ENCODE measurements at places on chromosomes 7 and 10. TPM values are rescaled to one million over a fixed set of nuclear protein-coding genes. Genes with fewer than 3 reads are reported as not detected.
A peak's percentile ranks its signal among the peaks of the same experiment; 100 is the strongest.

DNA sequence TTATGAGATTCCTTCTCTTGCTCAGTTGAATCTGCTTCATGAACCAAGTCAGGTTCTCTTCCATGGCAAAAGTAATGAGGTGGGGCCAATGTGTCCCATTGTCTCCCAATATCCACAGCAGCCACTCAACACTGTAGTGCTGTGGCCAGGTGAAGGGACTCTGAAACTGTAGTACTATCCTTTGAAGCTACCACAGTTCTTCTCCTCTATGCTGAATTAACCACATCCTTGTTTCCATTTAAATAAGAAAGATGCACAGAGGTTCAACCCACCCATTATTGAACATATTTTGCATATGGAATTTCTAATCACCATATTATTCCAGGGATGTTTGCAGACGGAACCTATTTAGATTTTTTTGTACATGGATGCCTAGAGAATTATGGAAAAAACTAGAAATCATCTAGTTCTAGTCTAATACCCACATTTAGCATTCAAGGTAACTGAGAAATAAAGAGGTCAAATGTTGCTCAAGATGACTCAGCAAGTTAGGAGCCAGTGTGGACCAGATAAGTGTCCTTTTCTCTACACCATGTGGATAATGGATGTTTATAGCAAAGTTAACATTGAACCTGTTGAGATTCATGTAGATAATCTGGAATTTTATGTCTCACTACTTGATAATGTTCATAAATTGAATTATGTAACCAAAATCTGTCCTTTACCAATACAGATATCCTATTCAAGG lies 64.5 kb downstream of the LRRTM3 start:
- H3K27ac ChIP-seq: no peak overlapping the region
- no peaks in the 10 kb centered on the region for H3K27me3 ChIP-seq
- H3K36me3 ChIP-seq: no peaks in the 10 kb centered on the region

The HTR5A gene
- total RNA-seq: not detected

The CADPS2 gene
- total RNA-seq: not detected

GRCh38 chr10:25565570-25565969 lies 368.5 kb upstream of the MYO3A start:
- H3K27me3 ChIP-seq: no peaks in the 10 kb centered on the region
- no peak for DNase-seq
- no peak overlapping the region for H3K4me3 ChIP-seq
- H3K27ac ChIP-seq: no peak overlapping the region

GRCh38 chr10:78584681-78585080 lies 484.1 kb upstream of the ZMIZ1 start:
- no peak overlapping the region for H3K4me3 ChIP-seq
- H3K36me3 ChIP-seq: no peaks in the 10 kb centered on the region
- no peak overlapping the region for H3K27ac ChIP-seq
- no peaks in the 10 kb centered on the region for H3K27me3 ChIP-seq
- no peak for DNase-seq
- H3K4me1 ChIP-seq: no peaks in the 10 kb centered on the region

GRCh38 chr10:7121154-7121797 lies 289.6 kb downstream of the SFMBT2 start:
- H3K27me3 ChIP-seq: peaks cover 10% of the 10 kb centered on the region
- H3K36me3 ChIP-seq: no peaks in the 10 kb centered on the region
- DNase-seq: peak; percentile 77
- no peak overlapping the region for H3K4me3 ChIP-seq
- H3K27ac ChIP-seq: no peak overlapping the region
- H3K4me1 ChIP-seq: peaks cover 3% of the 10 kb centered on the region
